ENCODE measurements at places on chromosomes 12 and 14.
A peak's percentile ranks its signal among the peaks of the same experiment; 100 is the strongest.

- DNase-seq: peak; percentile 12
Measured at GRCh38 chr12:27176765-27177164, 67.3 kb upstream of the STK38L start.

DNA sequence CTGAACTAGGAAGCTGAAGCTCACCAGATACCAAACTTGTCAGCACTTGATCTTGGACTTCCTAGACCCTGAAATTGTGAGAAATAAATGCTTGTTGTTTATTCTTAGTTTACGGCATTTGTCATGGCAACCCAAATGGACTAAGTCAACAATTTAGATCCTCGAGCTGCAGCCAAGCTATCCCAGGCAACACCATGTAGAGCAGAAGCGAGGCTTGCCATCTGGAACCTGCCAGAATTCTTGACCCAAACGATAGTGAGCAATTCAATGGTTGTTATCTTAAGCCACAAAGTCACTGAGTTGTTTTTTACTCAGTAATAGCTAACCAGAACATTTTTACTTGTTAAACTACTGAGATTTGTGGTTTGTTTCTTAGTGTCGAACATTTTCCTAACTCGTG lies 458.5 kb upstream of the FLRT2 start:
- no peak for DNase-seq

GRCh38 chr14:100239211-100239839 lies 381 bp downstream of the YY1 start:
- peak; percentile 25 for DNase-seq

- DNase-seq: no peak
Measured at GRCh38 chr14:59534361-59534987, 42.1 kb downstream of the CCDC175 start.

GRCh38 chr12:76480796-76481195 lies 78.8 kb downstream of the OSBPL8 start:
- no peak for DNase-seq

- DNase-seq: no peak
Measured at GRCh38 chr14:68174446-68174845, 354.9 kb downstream of the RAD51B start.

GRCh38 chr12:131863711-131864396 lies 30.6 kb upstream of the ULK1 start:
- no peak for DNase-seq

DNA sequence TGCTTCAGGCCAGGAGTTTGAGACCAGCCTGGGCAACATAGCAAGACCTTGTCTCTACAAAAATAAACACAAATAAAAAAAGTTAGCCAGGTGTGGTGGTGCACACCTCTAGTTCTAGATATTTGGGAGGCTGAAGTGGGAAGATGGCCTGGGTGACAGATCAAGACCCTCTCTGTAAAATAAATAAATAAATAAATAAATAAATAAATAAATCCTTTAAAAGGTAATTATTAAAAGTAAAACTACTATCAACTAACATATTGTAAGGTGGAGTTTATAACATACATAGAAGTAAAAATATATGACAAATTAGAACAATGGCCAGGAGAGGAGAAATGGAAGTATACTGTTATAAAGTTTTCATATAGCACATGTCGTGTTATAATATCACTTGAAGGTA lies 33.3 kb upstream of the CLMN start:
- no peak for DNase-seq

DNA sequence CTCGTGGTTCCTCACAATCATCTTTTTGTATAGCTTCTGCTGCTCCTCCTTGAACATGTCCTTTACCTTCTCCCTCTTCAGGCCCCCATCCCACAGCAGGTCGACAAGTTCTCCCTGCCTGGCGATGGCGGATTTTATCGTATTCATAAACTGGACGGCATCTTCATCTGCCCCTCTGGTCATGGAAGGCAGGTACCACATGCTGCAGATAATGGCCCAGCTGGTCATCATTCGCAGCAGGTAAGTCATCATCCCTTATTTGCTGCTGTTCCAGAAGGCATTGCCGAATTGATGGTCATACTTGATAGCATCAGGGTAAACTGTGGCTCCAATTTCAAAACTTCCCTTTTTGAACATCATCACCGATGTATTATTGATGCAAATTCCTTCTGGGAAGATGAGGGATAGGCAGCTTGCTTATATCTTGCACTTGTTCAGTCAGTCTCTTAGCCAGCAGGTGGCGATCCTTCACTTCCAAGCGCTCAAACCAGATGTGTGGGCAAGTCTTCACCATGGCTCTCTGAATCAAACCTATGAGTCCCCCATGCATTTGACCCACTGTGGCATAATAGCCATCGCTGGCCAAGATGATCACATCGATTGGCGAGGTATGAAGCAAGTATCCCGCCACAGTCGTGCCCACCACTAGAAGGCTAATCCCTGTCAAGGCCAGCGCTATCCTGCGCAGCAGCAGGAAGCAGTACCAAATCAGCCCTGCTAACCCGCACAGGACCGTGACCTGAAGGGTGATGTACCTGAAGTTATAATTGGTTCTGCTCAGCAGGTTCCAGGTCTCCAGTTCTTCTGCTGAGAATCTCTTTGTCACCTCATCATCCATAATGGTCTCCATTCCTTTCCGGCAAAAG lies 381.5 kb upstream of the STXBP6 start:
- no peak for DNase-seq

DNA sequence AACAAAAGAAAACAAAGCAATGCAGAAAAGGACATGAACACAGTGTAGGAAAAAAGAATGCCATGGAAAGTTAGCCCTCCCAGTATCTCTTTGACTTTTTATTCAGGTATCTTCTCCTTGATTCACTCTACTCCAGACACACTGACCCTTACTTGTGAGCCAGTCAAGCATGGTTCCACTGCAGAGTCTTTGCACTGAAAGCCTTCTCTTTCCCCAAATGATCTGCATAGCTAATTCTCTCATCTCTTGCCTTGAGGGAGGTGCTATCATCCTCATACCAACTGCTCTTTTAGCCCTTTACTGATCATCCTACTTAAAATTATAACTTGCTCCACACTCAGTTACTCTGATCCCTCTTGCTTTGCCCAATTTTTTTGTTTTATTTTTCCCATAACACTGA lies 101.2 kb upstream of the SLC16A7 start:
- no peak for DNase-seq

- no peak for DNase-seq
Measured at GRCh38 chr14:36270191-36270590, 50.2 kb downstream of the MBIP start.
